AG10803 (cell line): ENCODE measurements at places on chromosomes 4 and X.
A peak's percentile ranks its signal among the peaks of the same experiment; 100 is the strongest.

GRCh38 chr4:86035688-86036087 is 324.2 kb downstream of the MAPK10 start:
- DNase-seq: no peak

- peak; percentile 63 for DNase-seq
Measured at GRCh38 chrX:103533511-103534216, 14.4 kb upstream of the RAB40A start.

- DNase-seq: peak; percentile 71
Measured at GRCh38 chr4:10006231-10006600, 15.1 kb downstream of the SLC2A9 start.

DNA sequence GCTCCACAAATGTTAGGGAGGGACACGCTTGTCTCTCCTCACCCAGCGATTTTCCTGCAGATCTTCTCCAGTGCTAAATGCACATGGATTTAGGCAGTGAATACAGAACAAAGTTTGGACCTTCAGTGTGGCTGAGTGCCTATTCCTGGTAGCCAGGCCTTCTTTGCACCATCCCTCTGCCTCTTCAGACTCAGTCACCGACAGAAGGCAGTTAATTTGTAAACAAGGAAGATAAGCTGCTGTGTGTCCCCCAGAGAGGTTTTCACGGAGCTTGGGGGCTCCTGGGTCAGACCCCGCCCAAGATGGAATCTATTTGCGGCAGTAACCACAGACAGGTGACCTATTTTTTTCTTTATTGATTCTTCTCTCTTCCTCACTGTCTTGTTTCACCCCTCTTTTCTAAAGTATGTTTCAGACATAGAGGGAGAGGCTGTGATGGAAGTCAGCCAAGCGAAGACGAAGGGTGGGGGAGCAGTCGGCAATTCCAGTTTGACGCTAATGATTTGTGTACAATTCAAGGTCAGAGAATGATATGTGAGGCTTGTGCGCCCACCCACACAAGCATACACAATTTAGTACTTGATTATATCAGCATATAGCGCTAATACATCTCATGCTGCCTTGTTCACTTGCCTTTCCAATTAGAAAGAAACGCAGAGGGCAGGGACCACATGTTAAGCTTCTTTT is 200.8 kb downstream of the MGST2 start:
- DNase-seq: no peak

- DNase-seq: no peak
Measured at GRCh38 chr4:109553130-109553529, 6.9 kb upstream of the MCUB start.

GRCh38 chrX:108044554-108045256 is at the start of gene VSIG1:
TSS of gene VSIG1 (plus strand) at chrX:108045065. CDS start at chrX:108045131, 66 bp downstream.
- no peak for DNase-seq
